ENCODE measurements at places on chromosomes 4 and X. TPM values are rescaled to one million over a fixed set of nuclear protein-coding genes. Genes with fewer than 3 reads are reported as not detected.

POU3F4 gene
- not detected for total RNA-seq

MMRN1 gene
- under 0.01 TPM for total RNA-seq

CBR4 gene
- 14.4 TPM for total RNA-seq

USP17L28 gene
- not detected for total RNA-seq

Measured in fibroblast of lung (primary cell).